ENCODE measurements at places on chromosomes 2 and 18. TPM values are rescaled to one million over a fixed set of nuclear protein-coding genes. Genes with fewer than 3 reads are reported as not detected.

The GCKR gene
- 1.2 TPM for total RNA-seq

The FRZB gene
- total RNA-seq = 4.7 TPM

GRCh38 chr2:37790019-37790418, 118.6 kb upstream of the CDC42EP3 start:
- no peak for DNase-seq

- no peak for DNase-seq
Measured at GRCh38 chr2:134144081-134144596, 109.7 kb upstream of the MGAT5 start.

DNA sequence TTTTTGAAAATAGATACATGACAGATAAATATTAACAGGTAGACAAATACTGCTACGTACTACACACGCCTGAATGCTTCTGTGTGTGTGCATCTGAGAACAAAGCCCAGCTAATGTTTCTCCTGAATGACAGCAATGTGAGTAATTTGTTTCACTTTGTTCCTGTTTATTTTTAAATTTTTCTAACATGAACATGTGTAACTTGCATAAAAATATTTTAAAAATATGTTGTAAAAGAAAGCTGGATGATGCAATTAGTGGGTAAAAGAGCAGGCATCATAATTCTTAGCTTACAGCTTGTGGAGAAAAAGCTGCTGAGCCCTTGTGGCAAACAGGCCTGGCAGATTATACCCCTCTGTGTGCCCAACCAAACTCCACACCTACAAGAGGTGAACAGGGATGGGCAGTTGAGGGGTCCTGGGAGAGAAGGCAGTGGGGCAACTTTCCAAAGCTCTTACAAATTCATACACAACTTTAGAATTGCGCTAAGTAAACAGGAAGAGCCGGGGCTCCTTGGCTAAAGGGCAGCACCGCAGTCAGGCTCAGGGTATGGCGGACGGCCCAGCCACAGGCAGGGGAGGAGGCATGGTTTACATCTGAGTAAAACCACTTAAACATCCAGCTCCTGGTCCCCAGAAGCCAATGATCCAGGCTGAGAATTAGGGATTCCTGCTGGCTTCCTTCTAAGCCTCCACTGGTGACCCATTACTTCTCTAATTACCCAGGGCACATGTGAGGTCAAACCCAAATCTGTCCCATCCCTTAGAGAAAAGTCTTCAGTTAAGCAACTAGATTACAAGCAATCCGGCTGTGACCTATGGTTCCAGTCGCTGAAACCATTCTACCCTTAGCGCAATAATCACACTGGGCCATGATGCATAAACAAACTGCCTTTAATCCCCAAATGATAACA, 14.0 kb downstream of the PXDN start:
- DNase-seq = no peak

GRCh38 chr2:223187256-223187655, 135.3 kb downstream of the KCNE4 start:
- no peak for DNase-seq

DNA sequence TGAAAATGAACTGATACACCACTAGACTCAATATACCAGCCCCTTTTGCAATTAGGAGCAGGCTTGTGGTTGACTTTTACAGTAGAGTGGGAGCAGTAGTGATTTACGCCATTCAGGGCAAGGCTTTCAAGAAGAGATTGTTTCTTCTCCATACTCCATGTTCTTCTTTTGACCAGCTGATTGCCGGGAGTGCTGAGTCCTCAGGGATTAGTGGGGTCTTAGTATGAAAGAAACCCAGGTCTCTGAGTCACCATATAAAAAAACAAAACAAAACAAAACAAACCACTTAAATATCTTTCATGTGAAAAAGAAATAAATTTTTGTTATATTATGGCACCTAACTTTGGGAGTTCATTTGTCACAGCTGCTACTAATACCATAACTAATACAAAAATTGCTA, 465.6 kb upstream of the TRIB2 start:
- no peak for DNase-seq

DNA sequence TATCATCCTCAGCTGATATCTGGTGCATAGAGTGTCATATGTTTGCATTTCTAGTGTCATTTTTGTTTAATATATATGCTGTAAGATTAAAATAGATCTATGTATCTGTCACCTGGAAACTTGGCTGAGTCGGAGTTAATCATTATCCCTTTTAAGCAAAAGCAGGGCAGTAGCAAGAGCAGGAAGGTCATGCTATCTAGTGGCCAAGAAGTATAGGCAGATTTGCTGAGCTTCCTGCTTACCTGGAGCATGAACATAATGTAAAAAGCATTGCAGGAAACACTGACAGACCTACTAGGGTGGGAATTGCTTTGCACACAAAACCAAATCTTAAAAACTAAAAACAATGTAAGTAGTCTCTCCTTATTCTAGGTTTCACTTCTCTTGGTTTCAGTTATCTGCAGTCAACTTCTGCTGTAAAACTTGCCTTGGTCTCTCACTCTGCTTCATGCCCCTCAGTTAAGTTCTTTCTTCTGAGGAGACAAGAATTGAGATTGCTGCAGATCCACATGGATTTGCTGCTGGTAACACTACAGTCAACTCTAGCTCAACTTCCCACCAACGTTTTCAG, 295.3 kb downstream of the CDH7 start:
- DNase-seq = no peak
